ENCODE measurements at places on chromosomes 7 and 10.
A peak's percentile ranks its signal among the peaks of the same experiment; 100 is the strongest.

- no peak for DNase-seq
These were observed 57.1 kb upstream of the ANKRD1 start for GRCh38 chr10:90977855-90978486.

DNA sequence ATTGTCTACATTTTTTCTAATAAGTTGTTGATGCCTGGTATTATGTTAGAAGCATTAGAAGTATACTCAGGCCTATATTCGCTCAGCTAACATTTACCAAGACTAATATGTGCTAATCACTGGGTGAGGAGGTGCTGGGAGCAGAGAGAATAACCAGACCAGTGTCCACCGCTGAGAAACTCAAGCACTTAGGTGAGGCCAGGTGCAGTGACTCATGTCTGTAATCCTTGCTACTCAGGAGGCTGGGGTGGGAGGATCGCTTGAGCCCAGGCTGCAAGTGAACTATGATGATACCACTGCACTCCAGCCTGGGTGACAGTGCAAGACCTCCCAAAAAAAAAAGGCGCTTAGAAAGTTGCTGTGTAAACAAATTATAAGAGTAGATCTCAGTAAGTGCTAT is 182.2 kb upstream of the AOAH start:
- no peak for DNase-seq

DNA sequence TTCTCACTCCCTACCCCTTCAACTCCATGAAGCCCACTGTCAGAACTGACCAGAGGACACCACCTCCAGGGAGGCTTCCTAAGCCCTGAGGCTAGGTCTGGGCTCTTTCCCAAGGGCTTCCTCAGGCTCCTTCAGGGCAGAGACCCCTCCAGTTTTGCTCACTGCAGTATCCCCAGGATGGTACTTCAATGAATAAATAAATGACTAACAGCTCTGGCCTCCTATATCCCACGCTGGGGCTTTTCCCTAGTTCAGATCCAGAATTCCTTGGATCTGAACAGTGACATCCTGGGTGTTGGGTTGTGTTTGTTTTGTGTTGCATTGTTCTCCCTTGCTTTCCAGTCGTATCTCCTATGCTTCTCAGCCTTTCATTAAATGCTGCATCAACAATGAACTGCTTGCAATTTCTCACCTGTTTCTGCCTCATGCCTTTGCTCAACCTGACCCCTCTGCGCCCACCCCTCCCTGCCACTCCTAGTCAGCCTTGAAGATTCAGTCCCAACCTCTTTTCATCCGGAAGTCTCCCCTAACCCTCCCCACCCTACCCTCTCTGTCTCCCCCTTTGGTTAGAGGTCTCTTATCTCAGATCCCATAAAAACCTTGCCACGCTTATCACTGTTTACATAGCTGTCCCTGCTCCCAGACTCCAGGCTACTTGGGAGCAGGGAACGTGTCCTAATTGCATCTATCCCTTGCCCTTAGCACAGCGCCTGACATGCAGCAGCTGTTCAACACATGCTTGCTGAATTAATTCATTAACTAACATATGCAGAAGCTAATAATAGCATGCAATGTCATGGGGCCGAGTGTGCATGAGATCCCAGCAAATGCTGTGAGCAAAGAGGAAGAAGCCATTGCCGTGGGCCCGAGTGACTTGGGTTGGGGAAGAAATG is 41.7 kb downstream of the PPP1R3C start:
- no peak for DNase-seq

DNA sequence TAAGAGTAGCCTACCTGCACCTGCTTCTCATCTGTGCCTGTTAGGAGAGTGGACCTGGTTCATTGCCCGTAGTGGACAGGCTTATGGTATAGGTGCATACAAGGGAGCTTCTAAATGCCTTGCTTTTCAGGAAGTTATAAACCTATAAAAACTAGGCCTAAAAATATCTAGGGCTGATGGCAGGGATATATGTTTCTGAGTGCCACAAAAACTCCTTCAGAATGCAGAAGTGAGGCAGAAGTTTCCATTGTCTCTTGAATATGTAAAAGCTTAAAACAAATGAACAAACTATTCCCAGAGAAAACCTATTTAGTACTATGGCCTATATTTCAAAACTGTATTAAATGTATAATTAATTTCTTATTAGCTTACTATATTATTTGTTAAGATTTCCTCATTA is 91.8 kb downstream of the RNLS start:
- DNase-seq = peak; percentile 11

DNA sequence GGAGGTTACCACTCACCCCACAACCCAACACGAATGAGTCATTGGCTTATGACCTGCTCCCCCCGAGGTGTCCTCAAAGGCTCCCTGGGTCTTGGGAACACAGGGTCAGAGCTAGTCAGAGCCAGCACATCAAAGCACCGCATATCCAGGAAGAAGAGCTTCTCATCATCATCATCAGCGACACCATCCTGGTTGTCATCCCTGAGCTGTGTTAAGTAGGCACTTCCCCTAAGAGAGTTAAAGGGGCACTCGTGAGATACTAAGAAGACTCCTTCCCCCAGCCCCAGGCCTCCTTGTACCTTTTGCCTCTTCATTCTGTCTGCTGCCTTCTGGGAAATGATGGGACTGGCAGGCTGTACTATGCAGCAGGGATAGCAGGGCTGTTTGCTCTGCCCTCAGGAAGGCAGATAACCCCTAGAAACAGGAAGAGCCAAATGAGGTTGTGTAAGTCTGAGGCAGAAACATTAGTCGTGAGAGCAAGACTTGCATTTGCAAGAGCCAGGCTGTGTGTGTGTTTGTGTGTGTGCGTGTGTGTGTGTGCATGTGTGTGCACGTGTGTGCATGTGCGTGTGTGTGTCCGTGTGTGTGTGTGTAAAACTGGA is 11.1 kb upstream of the CPA1 start:
- DNase-seq = peak; percentile 76

DNA sequence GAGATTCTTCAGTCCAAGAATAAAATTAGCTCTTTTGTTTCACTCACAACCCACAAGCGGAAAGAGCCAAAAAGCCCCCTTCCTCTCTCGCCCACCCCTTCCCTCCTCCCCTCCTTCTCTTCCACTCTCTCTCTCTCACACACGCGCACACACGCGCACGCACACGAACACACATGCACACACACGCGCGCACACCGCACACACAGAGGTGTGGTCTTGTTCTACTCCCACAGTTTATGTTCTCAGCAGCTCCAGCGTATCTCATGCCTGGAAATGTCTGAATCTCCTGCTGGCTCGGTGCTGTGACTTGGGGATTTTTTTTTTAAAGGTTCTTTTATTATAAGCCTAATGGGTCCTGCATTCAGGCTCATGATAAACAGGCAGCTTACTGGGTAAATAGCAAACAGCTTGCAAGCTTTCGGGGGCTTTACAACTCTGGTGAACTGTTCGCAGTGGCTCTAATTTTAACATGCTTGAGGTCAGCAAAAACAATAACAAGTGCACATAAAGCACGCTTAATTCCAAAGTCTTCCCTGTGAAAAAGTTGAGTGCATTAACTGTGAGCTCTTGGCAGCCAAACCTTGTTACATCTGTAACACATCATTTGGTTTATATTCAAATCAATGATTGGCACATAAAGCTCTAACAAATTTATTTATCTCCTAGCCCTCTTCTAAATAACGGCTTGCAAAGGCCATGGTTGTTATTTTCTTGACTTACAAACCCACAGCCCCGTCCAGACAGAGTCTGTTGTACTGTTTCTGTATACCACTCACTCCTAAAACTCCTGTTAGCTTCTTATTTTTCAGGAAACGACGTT is 424.1 kb upstream of the MGMT start:
- peak; percentile 59 for DNase-seq

Measured in hematopoietic multipotent progenitor cell treated with erythropoietin and hydrocortisone succinate and interleukin-3 and kit ligand, for 4 days (in vitro differentiated cells).